Stimulated activated CD4-positive, alpha-beta T cell treated with anti-CD3 and anti-CD28 coated beads, Interleukin-2, amount 100 ng/mL, for 24 hours (primary cell): ENCODE measurements at places on chromosomes 7 and 10.

GRCh38 chr10:100740476-100741377, 4.7 kb upstream of the PAX2 start:
- DNase-seq, result no peak

- DNase-seq, result no peak
Measured at GRCh38 chr7:40382145-40382544, 247.3 kb downstream of the SUGCT start.

DNA sequence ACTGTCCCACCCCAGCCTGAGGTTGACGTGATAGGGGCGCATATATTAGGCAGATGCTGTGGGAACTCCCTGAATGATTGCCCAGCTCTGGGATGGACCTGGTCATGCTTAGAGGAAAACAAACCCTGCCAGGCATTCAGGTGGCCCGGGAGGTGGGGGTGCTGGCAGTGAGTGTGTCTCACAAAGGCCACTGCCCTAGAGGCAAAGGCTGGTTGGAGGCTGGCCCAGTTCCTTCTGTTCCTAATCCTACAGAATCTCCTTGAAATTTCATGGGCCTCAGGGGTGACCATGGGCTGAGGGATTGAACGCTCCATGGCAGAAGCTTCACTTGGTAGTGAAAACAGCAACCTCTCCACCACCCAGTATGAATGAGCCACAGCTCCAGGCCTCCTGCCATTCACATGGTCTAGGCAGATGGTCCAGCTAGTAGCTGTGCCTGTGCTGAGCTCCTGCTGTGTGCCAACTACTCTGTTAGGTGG, 25.6 kb downstream of the ADRA2A start:
- DNase-seq, result no peak

GRCh38 chr10:74425456-74426001, 274.5 kb downstream of the ADK start:
- DNase-seq, result no peak

DNA sequence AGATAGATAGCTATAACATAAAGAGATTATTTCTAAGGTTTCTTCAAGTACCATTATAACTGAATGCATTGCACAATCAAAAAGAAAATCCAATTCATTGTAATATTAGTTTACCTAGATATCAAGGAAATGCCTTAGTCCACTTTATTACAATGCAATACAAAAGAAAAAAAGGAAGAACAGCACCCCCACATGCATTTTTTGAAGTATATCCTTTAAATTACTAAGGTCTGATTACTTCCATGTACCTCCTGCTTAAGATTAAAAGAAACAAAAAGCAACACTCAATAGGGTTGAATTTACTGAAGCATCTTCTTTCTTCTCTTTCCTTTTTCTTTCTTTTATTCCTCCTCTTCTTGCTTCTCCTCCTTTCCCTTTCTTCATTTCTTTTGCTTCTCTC, 973.8 kb upstream of the LRRTM3 start:
- DNase-seq, result no peak

GRCh38 chr7:32253299-32253698, 183.1 kb upstream of the PDE1C start:
- DNase-seq, result no peak

- DNase-seq, result peak; percentile 51
Measured at GRCh38 chr10:124697837-124698544, 46.2 kb downstream of the FAM53B start.

DNA sequence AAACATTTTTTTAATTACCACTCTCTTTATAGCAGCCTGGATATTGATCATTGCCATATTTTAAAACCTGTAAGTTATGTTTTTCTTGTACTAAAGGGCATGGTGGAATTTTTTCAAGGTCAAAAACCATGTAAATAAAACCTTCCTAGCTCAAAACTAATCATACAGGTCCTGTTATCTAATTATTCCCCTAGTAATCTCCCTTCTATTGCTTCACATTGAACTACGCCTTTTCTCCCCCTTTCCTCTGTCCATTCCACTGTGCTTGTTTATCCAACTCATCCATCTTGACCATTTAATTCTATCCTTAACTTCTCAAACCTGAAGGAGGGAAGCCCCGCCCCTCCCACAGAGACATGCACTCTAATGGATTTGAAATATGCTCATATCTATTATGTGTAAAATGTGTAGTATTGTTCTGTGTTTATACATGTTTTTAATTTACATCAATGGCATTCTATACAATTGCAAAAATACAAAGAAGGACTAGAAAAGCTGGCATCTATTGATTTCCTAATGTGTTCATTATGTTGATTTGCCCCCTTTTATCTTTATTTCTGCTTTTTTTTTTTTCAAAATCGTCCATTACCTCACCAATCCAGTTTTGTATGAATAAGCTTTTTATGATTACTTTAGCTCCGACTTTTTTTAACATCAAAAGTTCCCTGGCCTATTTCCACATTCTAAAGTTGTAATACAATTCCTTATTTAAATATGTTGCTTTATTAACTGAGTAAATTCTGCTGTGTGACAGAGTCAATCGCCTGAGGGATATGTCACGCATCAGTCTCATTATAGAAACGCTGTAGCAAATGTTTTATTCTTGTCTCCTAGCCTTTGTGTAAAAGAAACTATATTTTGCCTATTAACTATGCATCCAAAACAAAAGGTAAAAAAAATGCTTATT, 61.0 kb downstream of the MET start:
- DNase-seq, result no peak

- DNase-seq, result no peak
Measured at GRCh38 chr7:101232141-101232850, 5.3 kb downstream of the CLDN15 start.

GRCh38 chr7:137715533-137715932, 131.2 kb downstream of the DGKI start:
- no peak for DNase-seq

DNA sequence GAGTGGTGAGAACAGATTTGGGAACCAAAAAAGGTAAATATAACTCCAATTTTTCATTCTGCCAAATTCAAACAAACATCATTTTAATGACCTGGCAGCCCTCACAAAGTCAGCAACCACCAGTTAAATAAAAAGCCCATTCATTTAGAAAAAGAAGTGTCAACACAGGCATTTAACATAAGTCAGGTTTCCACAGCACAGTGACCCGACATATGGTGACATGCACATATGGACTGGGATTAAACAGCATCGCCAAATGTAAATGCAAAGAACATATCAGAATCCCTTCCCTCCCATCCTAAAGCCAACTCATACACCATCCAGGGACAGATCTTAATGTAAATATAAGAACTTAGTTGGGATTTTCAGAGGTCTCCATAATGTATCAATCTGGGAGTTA, 293.2 kb downstream of the FGFR2 start:
- DNase-seq, result no peak

DNA sequence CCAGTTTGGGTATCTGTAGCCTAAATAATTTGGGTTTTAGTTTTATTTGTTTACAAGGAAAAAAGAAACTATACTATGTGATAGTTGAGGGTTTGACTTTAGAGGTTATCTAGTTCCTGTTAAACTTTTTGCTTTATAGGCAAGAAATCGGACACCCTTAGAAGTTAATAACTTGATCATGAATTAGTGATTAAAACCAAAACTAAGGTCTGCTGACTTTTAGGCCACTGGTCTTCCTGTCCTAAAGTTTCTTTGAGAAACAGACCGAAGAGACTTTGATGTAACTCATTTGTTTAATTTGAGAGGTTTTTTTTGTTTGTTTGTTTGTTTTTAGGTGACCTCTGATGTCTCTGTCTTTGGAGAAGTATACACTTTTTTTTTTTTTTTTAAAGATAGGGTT, 59.7 kb downstream of the PHTF2 start:
- DNase-seq, result no peak

DNA sequence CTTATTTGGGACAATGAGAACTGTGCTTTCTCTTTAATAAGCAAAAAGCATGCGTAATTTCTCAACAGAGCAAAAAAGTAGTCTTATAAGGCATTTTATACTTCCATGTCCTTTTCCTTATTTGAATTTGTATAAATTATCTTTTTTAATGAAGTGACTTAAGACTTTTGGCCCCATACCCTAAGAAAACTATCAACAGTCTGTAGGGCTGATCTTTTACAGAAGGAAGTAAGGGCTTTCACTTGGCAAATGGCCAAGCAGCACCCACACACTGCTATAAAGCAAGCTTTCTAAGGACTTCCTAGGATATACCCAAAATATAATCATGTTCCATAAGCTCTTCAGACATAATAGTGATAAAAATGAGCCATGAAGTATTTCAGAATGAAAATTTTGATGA, 3.4 kb downstream of the CRPPA start:
- no peak for DNase-seq

DNA sequence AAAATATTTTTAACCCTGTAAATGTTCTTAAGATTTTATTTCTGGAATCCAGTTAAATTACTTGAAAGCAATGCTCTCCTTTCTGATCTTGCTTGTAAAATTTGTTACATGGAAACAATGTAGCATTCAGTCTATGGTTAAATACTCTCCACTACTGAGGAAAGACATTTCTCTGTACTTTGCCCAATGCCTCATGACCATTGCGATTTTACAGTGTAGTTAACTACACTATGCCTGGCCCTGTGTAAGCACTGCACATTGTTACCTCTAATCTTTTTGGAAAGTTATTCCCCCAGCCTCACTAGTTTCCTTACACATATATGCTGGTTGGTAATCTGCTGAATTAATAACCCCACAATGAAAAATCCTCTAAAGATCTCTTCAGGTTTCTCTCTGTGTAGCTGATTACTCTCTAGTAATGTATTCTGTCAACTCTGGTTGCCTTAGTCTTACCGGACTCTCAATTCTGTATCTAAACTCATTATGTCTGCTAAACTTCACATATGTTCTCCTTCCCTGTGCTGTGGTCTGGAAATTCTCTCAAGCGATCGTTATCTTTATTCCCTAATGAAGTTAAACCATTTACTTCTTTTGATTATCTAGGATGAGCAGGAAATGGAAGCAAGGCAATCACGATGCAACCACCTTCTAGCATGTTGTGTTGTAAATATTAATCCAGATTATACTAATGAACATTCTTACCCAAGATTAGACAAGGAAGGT, 58.7 kb upstream of the TMEM106B start:
- no peak for DNase-seq

GRCh38 chr10:132946-133898, 2.0 kb upstream of the ZMYND11 start:
- DNase-seq, result no peak

DNA sequence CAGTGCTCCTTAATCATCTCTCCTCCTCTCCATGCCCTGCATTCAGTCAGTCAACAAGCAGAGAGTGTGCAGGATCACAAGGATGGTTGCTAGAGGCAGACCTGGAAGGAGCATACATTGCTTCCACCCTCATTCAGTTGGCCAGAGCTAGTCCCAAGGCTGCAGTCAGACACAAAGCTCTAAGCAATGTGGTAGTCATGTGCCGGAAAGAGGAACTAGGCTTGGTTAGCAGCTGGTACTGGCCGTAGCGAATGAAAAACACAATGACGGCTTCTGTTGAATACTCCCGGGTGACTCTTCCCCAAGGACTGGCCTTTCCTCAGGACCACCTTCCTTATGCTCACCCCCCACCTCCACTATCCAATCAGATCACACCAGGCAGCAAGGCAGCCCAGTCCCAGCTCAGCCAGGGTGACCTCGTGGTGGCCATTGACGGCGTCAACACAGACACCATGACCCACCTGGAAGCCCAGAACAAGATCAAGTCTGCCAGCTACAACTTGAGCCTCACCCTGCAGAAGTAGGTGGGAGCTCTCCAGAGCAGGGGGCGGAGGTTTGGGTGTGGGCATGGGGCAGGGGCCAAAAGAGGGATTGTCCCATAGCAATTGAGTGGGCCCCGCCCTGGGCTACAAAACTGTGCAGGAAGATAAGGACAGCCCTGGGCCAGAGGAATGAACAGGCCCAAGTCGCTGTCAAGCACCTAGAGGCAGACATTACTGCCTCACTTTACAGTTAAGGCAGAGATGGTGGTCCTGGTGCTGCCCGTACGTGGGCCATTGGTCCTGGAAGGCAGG, 10.9 kb downstream of the LDB3 start:
- DNase-seq, result no peak

DNA sequence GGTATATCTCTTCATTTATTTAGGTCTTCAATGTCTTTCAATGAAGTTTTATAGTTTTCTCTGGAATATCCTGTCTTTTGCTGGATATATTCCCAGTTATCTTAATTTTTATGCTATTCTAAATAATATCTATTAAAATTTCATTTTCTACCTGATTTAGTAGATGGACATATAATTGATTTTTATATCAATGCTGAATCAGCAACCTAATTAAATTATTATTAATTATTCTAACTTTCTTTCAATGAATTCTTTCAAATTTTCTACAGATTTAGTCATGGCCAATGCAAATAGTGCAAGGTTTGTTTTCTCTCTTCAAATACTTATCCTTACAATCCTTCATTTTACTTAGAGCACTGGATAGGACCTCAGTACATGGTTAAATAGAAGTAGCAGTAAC, 56.8 kb downstream of the DENND11 start:
- no peak for DNase-seq

- no peak for DNase-seq
Measured at GRCh38 chr7:73717025-73717807, 2.3 kb downstream of the STX1A start.

DNA sequence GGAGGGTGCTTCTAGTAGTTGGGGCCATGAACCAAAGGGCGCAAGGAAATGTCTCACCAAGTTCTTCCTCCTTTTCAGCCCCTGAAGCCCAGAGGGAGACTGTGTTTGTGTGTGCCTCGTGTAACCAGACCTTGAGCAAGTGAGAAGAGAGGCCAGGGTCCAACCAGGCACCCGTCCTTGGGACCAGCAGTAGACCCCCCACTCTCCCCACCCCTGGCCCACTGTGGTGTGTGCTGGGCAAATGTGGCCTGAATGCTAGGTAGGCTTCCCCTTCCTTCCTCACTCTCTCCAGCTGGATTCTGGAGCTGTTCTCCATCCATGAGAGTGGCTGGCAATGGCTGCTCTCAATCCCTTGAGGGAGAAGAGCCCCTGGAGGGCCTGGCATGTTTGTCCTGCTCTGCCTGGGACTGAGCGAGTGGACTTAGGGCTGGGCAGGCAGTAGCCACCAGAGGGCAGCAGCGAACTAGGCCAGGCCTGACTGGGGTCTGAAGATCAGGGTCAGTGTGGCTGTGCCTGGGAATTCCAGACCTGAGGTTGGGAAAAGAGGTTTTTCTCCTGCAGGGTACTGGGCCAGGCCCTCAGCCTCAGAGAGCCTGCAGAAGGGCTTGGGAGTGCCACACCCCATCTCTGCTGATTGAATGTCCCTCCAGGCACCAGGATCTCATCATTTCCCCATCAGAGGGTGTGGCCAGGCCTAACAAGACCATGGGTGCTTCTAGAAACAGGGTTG, 12.5 kb downstream of the SFRP5 start:
- DNase-seq, result peak; percentile 59

DNA sequence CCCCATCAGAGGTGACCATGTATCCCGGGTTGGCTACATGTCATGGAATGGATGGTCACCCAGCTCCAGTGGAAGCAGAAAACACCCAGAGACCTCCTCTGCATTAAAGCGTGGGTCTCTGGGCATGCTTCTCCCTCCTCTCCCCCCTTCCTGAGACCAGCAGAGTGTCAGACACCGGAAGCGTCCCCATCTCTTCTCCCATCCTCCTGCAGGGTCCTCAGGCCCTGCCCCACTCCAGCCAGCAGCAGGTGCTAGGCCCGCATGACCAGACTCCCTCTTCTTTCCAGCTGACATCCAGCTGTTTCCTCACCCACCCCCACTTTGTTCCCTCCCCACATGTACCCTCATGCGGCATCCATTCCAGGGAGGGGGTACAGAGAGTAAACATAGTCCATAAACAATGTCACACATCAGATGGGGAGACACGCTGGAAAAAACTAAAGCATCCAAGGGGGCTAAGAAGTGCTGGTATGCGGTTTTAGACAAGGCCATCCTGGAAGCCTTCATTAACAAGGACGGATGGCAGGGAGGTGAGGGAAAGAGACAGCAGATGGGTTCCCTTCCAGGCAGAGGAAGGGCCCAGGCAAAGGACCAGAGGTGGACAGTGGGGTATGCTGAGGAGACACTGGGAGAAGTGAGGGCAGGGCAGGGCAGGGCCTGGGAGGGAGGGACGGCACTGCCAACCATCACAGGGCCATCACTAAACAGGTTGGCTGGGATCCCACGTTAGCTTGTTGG, 12.5 kb upstream of the SLC18A3 start:
- no peak for DNase-seq
